ENCODE measurements at places on chromosomes 1 and 21. TPM values are rescaled to one million over a fixed set of nuclear protein-coding genes. Genes with fewer than 3 reads are reported as not detected.

GRCh38 chr21:46089285-46089684 lies 8.6 kb upstream of the COL6A2 start:
- no peaks in the 10 kb centered on the region for H3K4me1 ChIP-seq
- DNase-seq: no peak
- H3K27me3 ChIP-seq: no peaks in the 10 kb centered on the region

GRCh38 chr1:164559342-164560051 lies 513 bp downstream of the PBX1 start:
- DNase-seq: no peak
- no peaks in the 10 kb centered on the region for H3K36me3 ChIP-seq
- peaks cover 11% of the 10 kb centered on the region for H3K4me1 ChIP-seq
- peaks cover 29% of the 10 kb centered on the region for H3K27me3 ChIP-seq
- no peak overlapping the region for H3K27ac ChIP-seq

- H3K27me3 ChIP-seq: no peaks in the 10 kb centered on the region
- H3K4me3 ChIP-seq: no peak overlapping the region
- peak overlapping the region; percentile 24 for H3K27ac ChIP-seq
- H3K4me1 ChIP-seq: peaks cover 17% of the 10 kb centered on the region
- no peak for DNase-seq
Measured at GRCh38 chr1:2407166-2407990, 5.0 kb downstream of the PEX10 start.

- no peaks in the 10 kb centered on the region for H3K27me3 ChIP-seq
- H3K4me1 ChIP-seq: peaks cover 5% of the 10 kb centered on the region
- DNase-seq: no peak
- H3K4me3 ChIP-seq: no peak overlapping the region
- no peak overlapping the region for H3K27ac ChIP-seq
Measured at GRCh38 chr1:3536420-3537195, 74.7 kb downstream of the MEGF6 start.

- no peaks in the 10 kb centered on the region for H3K36me3 ChIP-seq
- H3K27ac ChIP-seq: no peak overlapping the region
- H3K4me3 ChIP-seq: no peak overlapping the region
Measured at GRCh38 chr1:47507881-47508701, 70.2 kb downstream of the FOXD2 start.

- peaks cover 36% of the 10 kb centered on the region for H3K4me1 ChIP-seq
- DNase-seq: peak; percentile 81
- H3K27ac ChIP-seq: peak overlapping the region; percentile 52
Measured at GRCh38 chr1:44786138-44786840, 1.7 kb downstream of the BEST4 start.

KRTAP21-2 gene
- total RNA-seq: not detected

ANGPTL3 gene
- not detected for total RNA-seq
